ENCODE measurements at places on chromosomes 16 and 17. TPM values are rescaled to one million over a fixed set of nuclear protein-coding genes. Genes with fewer than 3 reads are reported as not detected.

GRCh38 chr16:8935989-8936388, 27.7 kb downstream of the USP7 start:
- no peak for DNase-seq

GRCh38 chr16:58516768-58517107, 1.4 kb downstream of the SETD6 start:
- DNase-seq: no peak

GRCh38 chr17:80616705-80617104, 72.1 kb downstream of the RPTOR start:
- no peak for DNase-seq

DNA sequence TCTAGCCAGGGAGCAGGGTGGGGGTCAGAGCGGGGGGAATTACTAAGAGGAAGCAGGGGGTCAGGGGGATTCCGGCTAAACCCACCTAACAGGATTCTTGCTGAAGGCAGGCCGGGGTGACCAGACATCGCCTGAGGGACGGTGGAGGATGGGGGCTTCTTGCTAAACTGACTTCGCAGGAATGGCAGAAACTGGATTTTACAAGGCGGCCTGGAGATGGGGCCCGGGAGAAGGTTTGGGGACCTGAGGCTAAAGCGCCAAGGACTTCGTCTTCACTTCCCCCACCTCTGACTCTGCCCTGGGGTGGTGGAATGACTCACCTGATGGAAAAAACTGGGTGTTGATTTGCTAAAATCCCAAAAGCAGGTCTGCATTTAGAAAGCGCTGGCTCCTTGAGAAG, 23.5 kb downstream of the LGALS3BP start:
- no peak for DNase-seq

GRCh38 chr17:57264776-57265175, 8.5 kb downstream of the MSI2 start:
- DNase-seq: no peak

DNA sequence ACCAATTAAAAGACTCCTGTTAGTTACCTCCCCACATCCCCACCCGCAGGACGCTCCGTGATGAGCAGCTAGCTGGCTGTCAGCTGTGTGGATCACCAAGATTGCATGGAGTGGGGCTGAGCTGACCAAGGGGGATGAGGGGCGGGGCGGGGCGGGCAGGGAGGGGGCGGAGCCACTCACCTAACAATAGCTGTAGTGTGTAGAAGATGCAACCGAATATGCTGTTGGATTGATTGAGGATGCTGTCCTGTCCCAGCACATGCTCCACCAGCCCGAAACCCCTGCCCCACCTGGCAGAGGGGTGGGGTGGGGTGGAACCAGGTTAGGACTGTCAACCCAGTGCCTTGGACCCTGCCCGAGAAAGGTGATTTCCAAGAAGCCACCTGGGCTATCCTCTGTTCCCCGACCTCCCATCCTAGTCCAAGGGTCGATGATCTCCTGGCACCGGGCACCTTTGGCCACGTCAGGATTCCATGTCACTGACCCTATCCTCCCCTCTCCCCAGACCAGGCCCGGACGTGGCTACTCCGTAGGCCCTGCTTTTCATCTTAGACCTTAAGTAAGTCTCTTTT, 1.4 kb downstream of the VKORC1 start:
- DNase-seq: no peak

- DNase-seq: peak; percentile 23
Measured at GRCh38 chr16:63461248-63461841, 1425.1 kb upstream of the CDH8 start.

- DNase-seq: no peak
Measured at GRCh38 chr16:87457061-87457611, 35.7 kb downstream of the ZCCHC14 start.

GRCh38 chr17:17609121-17609520, 17.6 kb upstream of the PEMT start:
- DNase-seq: no peak

GRCh38 chr16:3074860-3075522, 9.6 kb downstream of the IL32 start:
- no peak for DNase-seq

GRCh38 chr17:68198931-68199836, 48.7 kb upstream of the AMZ2 start:
- no peak for DNase-seq

- DNase-seq: no peak
Measured at GRCh38 chr17:42818379-42818778, 5.7 kb downstream of the BECN1 start.

GRCh38 chr17:50943575-50943933, 77.4 kb upstream of the TOB1 start:
- DNase-seq: no peak

GRCh38 chr17:36575028-36575427, 16.7 kb upstream of the DHRS11 start:
- DNase-seq: no peak

GRCh38 chr16:73021866-73022495, 25.9 kb downstream of the ZFHX3 start:
- DNase-seq: no peak

DNA sequence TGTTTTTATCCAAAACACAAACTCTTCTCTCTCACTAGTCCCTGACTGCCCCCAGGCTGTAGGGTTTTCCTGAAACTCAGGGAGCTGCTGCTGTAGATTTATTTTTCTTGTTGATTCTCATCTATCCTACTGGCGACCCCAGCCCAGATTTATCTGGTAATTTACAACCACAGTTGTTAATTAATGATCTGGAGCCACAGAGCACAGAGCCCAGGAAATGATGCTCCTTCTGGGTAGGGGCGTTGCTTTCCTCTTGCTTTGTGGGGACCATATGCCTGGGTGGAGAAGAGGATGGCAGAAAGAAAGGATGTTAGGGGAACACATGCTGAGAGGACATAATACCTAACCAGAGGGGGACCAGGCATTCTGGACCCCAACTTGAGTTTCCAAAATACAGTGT, 7.4 kb upstream of the ETV4 start:
- no peak for DNase-seq

GRCh38 chr16:89324056-89325010, 106.8 kb downstream of the ZNF778 start:
- no peak for DNase-seq

DNA sequence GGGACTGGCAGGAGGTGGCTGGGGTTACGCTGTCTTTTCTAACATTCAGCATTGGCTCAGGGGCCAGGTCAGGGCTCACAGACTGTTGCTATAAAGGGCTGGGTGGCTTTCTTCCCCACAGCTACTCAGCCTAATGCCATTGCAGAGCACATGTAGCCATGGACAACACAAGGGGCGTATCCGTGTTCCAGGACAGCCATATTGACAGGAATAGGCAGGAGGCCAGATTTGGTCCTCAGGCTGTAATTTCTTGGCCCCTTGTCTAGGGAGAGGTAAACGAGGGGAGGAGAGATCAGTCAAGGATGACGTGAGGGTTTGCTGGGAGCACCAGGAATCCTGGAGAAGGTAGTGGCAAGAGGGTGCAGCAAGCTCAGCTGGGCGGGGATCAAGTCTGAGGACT, 21.2 kb upstream of the MYO15B start:
- no peak for DNase-seq

DNA sequence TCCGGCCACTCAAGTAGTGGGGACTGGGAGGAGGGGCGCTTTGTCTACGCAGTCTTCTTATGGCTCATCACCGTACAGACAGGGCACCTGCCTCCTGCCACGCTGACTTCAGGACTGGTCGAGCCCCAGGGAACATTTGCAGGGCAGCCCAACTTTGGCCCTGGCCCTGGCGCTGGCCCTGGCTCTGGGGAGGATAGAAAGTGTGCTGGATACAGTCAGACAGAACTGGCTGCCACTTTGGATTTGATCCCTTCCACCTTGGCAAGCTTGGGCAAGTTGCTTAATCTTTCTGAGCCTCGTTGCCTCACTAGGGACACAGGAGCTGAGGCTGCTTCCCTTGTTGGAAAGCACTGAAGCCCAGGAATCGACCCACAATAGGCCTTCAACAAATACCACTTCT, 13.6 kb downstream of the LGALS9 start:
- DNase-seq: no peak

DNA sequence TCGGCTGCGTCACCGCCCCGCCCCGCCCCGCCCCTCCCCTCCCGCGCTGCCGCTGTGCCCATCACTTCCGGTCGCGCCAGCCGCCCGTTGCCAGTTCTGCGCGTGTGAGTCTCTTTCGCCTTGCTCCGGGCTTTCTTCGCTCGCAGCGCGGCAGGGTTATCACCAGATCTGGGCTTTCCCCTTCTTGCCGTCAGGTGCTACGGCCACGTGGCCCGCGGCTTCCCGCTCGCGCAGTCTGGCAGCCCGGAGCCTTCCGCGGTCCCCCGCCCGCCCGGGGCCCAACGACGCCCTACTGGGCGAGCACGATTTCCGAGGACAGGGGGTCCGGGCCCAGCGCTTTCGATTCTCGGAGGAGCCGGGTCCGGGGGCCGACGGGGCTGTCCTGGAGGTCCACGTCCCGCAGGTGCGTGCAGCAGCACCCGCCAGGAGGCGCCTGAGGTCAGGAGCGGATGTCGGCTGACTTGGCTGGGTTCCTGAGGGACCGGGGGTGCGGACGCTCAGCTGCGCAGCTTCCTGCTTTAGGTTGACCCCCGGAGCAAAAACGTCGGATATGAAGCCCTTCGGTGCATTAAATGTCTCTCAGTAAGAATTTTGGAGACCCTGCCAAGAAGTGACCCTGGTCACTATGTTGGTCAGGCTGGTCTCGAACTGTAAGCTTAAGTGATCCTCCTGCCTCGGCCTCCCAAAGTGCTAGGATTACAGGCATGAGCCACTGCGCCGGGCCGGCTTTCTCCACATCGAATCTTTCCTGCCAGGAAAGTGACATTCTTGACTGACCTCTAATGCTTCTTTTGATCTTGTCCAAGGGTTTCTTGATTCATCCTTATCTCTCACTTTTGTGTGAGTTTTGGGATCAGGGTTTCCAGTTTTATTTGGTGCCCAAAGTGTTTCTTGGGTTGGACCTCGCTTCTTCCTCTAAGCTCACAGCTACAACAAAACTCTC, at the start of gene METTL23:
TSS of gene METTL23 (plus strand) at position 64 of the 943 bp plus-strand sequence. CDS start 2,872 bp downstream, outside the sequence.
- DNase-seq: peak; percentile 88

GRCh38 chr17:20022701-20023100, 13.5 kb downstream of the SPECC1 start:
- DNase-seq: peak; percentile 7

Gene TBX4
- not detected for total RNA-seq

Gene ALDH3A1
- not detected for total RNA-seq

Gene RDM1
- 0.43 TPM for total RNA-seq

Gene GAST
- not detected for total RNA-seq

Gene ACSM2B
- total RNA-seq: not detected

Gene HIC1
- total RNA-seq: 102 TPM

Gene ADCY9
- 38.0 TPM for total RNA-seq

Gene NOL3
- 11.7 TPM for total RNA-seq

Gene MYOCD
- total RNA-seq: 11.0 TPM

All from fibroblast of villous mesenchyme (primary cell).